ENCODE measurements at places on chromosomes 12 and 14.
A peak's percentile ranks its signal among the peaks of the same experiment; 100 is the strongest.

DNA sequence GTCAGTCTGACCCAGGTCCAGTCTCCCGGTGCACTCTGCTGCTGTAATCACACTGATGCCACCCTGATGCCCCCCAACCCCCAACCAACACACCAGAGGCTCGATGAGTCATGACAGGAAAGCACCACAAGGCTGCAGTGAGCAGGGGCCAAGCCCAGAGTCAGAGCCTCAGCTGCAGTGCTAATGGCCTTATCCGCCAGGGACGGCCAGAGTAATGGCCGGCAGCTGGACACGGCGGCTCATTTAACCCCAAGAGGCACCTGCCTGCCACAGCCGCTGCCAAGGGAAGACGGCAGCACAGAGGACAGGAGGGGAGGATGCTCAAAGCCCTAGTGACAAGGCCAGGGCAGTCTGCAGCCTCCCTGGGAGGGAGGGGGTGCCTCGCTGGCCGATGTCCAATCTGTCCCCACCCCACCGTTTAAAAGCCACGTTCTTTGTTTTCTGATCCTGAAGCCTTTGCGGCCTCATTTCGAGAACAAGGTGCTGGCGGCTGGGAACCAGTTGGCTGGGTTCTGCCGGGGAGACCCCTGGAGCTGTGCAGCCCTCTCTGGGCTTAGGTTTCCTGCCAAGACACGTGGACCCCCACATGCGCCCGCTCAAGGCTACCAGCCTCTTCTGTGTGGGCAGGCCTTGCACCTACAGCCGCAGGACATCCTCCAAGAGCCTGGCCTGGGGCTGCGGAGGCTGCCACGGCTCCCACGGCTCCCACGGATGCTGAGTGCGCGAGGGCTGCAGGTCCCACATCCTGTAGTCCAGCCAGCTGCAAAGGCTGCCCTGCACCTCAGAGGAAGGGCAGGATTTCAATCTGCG is 13.1 kb downstream of the CCDC85C start:
- peak; percentile 49 for DNase-seq

GRCh38 chr12:46602474-46602873 is 223.3 kb downstream of the SLC38A4 start:
- no peak for DNase-seq

DNA sequence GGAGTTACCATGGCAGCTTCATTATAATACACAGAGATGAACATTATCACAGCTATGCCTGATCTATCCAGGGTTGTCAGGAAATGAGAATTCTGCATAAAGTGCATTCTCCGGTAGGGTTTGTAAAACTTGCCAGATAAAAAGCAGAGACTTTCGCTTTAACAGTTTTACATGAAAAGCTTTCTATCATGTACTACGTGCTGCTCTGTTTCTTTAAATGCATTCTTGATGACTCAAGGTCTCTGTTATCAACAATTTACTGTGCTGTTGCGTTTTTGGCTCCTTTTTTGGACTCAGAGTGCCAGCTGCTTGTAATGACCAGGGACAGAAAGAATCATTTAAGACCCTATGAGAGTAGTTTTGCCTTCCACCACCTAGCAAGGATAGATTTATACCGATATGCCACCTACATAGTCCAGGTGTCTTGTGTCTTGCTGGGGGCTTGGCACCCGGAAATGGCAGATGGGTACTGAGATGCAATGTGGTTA is 371.2 kb downstream of the BTG1 start:
- peak; percentile 54 for DNase-seq

DNA sequence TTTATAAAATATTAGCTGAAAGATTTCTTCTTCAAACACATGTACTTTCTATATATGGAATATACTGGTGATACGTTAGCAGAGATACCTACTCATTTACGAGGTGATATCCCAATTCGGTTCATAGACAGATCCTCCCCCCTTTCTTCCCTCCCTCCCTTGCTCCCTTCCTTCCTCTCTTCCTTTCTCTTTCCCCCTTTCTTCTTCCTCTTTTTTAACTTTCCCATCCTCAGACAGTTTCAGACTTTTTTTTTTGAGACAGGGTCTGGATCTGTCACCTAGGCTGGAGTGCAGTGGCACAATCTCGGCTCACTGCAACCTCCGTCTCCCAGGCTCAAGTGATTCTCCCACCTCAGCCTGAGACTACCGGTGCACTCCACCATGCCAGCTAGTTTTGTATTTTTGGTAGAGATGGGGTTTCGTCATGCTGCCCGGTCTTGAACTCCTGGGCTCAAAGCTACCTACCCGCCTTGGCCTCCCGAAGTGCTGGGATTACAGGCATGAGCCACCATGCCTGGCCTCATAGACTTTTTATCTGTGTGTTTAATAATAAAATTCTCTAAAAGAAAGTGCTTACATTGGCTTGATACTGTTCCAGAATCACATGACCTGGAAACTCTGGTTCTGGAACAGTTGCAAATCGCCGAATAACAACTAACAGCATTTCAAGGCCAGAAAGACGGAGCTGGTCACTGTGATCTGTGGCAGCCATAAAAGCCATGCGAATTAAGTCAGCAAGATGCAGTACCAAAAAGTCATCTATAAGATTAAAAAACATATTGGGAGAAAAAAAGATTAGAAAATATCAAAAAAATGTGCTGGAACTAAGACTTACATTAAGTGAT is 99.2 kb downstream of the HEATR5A start:
- DNase-seq: no peak

DNA sequence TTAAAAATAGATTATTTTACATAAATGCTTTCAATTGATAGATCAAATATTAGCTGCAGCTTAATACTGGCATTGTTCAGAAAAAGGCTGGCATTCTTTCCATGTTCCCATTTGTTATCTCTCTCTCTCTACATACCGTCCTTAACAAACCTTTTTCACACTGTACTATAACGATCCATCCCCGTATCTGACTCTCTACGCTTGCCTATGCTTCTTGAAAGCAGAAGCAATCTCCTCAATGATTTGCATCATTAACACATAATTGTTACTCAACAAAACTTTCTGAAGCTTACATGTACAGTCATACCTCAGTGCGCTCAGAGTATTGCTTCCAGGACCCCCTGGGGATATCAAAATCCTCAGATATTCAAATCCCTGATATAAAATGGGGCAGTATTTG is 89.7 kb downstream of the TMTC1 start:
- no peak for DNase-seq

- no peak for DNase-seq
These were observed 49.0 kb downstream of the TMEM117 start for GRCh38 chr12:43884683-43885410.

GRCh38 chr12:21992823-21993222 is 51.6 kb upstream of the ABCC9 start:
- peak; percentile 13 for DNase-seq

DNA sequence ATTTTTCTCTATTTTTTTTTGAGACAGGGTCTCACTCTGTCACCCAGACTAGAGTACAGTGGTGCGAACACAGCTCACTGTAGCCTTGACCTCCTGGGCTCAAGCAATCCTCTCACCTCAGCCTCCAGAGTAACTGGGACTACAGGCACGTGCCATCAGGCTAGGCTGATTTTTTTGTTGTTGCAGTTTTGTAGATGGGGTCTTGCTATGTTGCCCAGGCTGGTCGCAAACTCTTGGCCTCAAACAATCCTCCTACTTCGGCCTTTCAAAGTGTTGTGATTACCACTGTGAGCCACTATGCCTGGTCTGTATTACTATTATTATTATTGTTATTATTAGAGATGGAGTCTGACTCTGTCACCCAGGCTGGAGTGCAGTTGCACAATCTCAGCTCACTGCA is 23.3 kb downstream of the GIT2 start:
- DNase-seq: no peak

- no peak for DNase-seq
These were observed 24.3 kb upstream of the RCOR1 start for GRCh38 chr14:102568115-102568614.

Measured in cardiac fibroblast (primary cell).